ENCODE measurements at places on chromosomes 16 and 17. TPM values are rescaled to one million over a fixed set of nuclear protein-coding genes. Genes with fewer than 3 reads are reported as not detected.
A peak's percentile ranks its signal among the peaks of the same experiment; 100 is the strongest.

Gene TBC1D3L
- 4.9 TPM for polyA plus RNA-seq

Gene KRTAP16-1
- polyA plus RNA-seq: not detected

Gene GNAO1
- 1.5 TPM for polyA plus RNA-seq

Gene GPR142
- not detected for polyA plus RNA-seq

DNA sequence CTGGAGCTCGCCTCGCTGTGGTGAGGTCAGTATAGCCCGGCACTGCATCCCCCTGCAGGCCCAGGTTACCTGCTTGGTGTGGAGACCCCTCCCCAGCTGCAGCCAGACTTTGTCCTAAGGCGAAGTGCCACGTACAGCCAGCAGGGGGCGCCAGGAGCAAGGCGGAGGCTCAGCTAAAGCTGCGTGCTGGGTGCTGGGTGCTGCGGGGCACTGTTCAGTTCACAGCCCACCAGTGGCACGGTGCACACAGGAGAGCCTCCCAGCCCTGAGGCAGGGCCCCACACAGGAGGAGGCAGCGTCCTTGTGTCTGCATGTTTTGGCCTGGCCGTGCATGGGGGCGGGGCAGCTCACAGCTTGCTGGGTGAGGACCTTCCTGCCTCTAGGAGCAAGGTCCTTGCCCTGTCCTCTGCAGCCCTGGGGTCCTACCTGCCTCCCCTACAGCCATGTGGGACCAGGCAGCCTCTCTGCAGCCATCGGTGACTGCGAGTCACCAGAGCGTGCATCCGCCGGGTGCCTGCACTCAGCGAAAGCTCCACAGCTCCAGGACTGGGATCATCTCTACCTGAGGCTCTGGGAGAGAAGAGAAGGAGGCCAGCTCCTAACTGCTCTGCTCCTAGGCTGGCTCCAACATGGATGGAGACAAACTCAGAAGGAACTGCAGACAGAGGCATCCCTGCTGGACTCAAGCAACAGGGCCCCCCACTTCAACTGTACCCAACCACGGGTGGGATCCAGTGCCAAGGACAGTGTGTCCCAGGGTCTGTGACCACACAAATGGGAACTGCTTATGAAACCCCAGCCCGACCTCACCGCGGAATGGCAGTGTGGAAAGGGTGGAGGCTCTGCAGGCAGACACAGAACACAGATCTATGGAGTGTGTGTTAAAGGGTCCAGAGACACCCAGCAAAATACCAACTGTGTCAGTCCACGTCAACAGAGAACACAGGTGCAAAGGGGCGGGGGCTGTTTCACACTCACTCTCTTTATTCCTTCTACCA is 19.0 kb downstream of the SLC7A5 start:
- DNase-seq: peak; percentile 67

DNA sequence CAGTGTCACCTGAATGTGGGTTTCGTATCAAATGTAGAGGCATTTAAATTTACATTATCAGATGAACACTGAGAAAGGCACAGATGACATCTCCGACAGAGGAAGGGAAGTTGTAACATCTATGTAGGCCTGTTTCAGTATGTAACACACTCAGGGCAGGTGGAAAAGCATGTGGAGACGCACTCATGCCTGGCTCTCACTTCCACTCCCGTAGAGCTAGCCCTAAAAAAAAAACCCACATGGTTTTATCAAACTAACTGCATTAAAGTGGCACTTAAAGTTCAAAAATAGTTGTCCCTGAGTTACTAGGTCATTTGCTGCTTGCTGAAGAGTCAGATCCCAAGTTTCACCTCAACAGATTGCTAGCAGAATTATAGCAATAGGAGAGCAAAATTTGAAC is 6.1 kb upstream of the ANKFY1 start:
- no peak for DNase-seq

DNA sequence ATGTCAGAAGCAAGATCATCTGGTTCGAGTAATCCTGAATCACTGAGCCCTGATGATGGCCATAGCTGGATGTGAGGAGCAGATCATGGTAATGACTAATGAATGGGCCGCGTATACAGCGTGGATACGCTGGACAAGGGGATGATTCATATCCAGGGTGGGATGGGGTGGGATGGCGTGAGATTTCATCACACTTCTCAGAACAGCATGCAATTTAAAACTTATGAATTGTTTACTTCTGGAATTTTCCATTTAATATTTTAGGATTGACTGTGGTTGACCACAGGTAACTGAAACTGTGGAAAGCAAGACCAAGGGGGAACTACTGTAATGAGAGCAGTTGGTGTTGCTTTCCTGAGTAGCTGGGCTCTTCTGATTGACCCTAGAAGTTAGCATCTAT is 225.5 kb downstream of the STX8 start:
- DNase-seq: no peak

DNA sequence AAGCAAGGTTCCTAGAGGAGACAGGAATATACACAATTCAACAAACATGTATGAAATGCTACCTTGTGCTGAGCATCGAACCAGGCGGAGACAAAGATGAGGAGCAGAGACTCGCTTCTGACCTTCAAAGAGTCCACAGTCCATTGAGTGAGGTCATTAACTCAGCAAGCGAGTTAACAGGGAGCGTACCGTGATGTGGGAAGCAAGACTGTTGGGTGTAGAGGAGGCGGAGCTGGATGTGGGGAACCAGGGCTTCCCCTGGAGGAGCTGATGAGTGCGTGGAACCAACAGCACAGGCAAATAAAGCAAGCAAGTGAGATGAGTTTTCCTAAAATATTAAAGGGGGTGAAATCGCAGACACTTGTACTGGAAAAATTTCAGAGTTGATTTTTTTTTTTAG is 65.0 kb downstream of the NXN start:
- no peak for DNase-seq
